ENCODE measurements at places on chromosomes 1 and 21.

GRCh38 chr1:52305417-52306226, 60.4 kb downstream of the CC2D1B start:
- no peak for DNase-seq

- no peak for DNase-seq
Observed at GRCh38 chr1:88169139-88169538, 514.9 kb upstream of the PKN2 start.

DNA sequence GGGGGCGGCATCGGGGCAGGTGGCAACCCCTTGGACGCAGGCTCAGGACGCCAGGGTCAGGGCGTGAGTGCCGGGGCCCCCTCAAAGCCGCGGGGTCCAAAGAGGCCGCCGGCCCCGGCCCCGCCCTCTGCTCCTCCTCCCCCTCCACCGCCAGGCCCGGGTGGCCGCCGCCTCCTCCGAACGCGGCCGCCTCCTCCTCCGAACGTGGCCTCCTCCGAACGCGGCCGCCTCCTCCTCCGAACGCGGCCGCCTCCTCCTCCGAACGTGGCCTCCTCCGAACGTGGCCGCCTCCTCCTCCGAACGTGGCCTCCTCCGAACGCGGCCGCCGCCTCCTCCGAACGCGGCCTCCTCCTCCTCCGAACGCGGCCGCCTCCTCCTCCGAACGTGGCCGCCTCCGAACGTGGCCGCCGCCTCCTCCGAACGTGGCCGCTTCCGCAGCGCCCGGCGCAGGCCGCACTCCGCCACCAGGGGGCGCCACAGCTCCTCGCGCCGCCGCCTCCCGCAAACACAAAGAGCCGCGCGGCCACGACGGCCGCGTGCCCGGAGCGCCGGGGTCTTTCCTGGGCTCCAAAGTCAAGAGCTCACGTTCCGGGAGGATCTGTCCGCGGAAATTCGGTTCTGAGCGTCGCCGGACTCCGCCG, 19.3 kb upstream of the SAMD11 start:
- DNase-seq, result peak; percentile 63

DNA sequence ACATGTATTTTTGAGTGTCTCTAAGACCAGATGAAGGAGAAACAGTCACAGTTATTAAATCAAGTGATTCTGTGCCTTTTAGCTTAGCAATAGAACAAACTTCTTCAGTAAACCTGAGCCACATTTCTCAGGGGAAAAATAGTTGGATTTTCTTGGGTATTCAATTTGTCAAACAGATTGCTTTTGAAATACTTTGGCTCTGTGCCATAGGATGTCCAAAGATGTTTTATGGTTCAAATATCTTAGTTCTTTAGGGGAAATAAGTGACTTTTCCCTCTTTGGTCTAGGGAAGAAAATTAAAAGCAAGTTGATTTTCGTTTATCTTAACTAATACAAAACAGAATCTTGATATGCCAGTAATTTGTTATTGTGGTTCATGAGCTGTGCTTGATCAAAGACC, 125.9 kb downstream of the ATP5PO start:
- no peak for DNase-seq

DNA sequence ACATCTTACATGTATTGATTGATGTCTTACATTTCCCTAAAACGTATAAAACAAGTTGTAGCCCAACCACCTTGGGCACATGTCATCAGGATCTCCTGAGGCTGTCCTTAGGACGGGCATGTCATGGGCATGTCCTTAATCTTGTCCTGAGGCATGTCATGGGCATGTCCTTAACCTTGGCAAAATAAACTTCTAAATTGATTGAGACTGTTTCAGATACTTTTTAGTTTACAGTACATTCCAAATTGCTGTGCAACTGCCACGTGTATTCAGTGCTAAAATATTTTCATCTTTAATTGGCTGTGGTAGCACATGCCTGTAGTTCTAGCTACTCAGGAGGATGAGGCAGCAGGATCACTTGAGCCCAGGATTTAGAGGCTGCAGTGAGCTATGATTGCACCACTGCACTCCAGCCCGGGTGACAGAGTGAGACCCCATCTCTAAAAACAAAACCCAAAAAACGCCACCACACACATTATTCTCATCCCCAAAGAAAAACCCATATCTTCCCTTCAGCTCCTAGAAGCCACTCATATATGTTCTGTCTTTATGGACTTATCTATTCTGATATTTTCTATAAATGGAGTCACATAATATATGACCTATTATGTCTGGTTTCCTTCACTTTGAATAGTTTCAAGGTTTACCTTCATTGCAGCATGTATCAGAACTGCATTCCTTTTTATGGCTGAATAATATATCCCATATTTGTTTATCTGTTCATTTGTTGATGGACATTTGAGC, 96.0 kb upstream of the BTG3 start:
- no peak for DNase-seq

DNA sequence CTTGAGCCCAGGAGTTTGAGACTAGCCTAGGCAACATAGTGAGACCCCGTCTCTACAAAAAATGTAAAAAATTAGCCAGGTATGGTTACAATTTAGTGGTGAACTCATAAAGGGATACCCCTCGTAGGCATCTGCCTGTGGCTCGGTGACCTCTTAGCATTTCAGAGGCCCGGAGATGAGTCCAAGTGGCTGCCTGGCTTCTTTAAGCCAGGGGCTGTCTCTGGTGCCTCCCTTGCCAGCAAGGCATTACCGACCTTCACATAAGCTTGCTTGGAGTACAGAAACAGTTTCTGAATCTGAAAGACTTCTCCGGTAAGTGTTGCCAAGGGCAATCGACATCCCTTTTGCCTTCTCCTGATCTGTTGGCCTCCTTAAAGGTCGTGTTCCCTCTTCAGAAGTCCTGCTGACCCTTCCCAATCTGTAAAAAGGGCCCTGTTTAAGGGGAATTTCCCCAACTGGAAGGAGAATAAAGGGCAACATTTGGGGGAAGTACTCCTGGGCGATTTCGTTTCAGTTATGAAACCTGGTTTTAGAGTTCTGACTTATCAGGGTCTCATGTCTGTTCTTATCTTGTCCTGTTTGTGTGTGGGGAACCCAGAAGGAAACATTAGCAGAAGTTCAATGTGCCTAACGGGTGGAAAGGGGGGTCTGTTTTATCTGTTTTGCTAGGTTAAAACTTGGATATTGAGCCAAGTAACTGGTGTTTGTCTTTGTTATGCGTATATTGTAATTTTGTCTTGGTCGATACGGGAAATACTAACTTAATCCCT, 32.9 kb downstream of the KIFAP3 start:
- no peak for DNase-seq

- no peak for DNase-seq
Observed at GRCh38 chr1:229326601-229327000, 16.2 kb downstream of the CCSAP start.

DNA sequence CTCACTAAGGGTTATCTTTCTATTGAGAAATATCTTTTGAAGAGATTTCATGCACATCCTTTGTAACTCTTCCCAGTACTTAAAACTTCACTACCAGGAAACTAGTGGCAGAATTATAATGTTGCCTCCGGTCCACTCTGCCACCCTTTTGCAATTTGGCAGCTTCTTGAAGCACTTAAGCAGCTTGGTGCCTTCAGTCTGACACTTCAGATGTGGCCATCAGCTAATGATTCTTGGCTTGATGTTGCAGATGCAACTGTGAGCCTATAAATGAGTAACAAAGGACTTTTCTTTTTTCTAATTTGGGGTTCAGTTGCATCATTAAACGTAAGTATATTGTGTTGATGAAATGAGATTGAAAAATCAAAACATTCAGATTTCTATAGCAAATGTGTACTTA, 187.5 kb upstream of the C21orf91 start:
- DNase-seq, result no peak

GRCh38 chr1:240821925-240822324, 210.0 kb upstream of the GREM2 start:
- no peak for DNase-seq

DNA sequence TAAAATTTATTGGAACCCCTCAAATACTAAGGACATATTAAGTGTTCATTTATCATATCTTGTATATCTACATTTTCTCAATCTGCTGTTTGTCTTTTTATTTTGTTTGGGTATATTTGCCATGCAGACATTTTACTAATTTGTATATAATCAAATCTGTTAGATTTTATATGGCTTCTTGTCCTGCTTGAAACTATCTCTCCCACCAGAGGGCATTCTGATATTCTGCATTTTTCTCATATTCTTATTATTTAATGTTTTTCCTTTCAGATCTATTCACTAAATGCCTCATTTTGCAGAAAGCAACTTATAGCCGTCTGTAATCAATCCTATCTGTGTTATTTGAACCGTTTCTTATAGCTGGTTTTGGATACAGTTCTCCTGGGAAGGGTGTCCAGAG, 745.5 kb downstream of the LRRIQ3 start:
- no peak for DNase-seq

GRCh38 chr1:201032408-201032807, 8.9 kb upstream of the KIF21B start:
- no peak for DNase-seq

- no peak for DNase-seq
Observed at GRCh38 chr1:113899111-113899510, 5.5 kb downstream of the AP4B1 start.

DNA sequence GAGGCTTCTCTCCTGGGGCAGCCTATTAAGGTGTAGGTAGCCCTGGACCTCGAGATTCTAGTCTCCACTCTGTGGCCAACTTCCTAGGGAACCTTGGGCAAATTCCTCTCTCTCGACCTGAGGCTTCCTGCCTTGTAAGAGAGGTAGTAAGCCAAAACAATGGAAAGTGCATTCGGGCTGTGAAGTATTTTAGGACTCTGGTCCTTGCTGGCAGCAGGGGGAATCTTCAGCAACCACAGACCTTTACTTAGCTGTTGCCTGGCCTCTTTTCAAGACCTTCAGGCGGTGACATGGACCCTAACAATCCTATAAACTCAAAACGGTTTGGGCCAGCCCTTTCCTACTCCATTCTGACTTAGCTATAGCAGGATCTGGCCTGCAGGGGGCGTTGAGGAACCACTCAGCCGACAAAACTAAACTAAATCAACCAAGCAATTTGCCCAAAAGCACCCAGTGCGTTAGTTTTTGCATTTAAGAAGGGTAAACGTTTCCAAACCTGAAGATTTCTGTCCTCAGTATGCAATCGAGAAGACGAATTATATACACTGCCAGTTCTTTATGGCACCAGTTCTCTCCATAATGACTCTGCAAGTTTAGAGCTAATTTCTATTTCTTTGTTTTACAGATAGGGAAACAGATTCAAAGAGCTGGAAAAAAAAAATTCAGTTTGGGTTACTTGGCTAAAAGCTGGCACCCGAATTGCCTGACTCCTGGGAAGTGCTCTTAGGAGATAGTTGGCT, 10.9 kb upstream of the SESN2 start:
- DNase-seq, result peak; percentile 59
